ENCODE measurements at places on chromosomes 11 and 22.

DNA sequence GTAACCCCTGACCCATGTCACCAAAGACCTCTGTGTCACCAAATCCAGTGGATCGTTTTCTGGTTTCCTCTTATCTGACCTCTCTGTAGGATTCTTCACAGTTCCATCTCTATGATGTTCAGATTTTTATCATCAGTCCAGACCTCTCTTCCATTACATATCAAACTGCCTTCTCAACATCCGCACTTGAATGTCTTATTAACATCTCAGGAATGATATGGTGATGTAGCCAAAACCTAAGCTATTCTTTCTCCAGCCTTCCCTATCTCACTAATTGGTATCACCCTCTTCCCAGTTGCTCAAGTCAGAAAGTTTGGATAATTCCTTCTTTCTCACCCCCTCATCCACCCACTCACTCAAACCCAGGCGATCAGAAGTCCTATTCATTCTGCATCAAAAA lies 13.4 kb downstream of the APLNR start:
- no peak for DNase-seq

GRCh38 chr22:25176175-25176574 lies 23.5 kb upstream of the CRYBB3 start:
- DNase-seq, result no peak

- no peak for DNase-seq
Observed at GRCh38 chr11:96579656-96580055, 189.8 kb downstream of the JRKL start.

GRCh38 chr22:21446128-21446826 lies 20.9 kb upstream of the TMEM191C start:
- no peak for DNase-seq

- no peak for DNase-seq
Observed at GRCh38 chr11:21343204-21343603, 673.8 kb downstream of the NELL1 start.

GRCh38 chr22:46241396-46242007 lies 8.6 kb downstream of the CDPF1 start:
- DNase-seq, result no peak

GRCh38 chr11:76523147-76523546 lies 78.3 kb downstream of the EMSY start:
- DNase-seq, result no peak

DNA sequence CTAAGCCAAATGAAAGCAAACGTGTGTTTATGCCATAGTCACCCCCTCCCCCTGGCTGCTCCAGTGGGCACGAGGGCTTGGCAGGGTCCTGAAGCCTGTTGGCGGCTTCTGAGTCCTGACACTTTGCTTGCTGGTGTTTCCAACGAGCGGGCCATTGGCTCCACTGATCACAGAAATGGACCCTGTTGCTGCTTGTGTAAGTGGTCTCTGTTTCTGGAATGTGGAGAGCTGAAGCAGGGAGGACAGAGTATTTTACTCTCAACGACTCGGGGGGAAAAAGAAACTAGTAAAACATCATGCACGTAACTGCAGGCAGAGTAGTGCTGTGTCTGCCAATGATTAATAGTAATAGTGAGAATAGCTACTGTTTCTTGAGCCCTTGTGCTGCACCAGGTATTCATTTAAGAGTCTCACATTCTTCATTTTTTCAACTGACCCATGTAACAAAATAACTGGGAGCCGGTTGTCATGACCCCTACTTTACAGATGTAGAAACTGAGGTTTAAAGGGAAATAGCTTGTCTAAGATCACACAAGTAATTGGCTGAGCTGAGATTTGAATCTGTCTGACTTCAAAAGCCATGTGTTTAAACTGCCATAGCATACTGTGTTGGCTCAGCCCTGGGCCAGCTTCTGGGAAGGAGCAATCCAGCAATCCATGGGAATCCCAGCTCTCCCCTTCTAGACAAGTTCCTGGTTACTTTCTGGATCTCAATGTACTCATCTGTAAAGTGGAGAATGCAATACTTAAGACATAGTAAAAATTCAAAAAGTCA lies 526.7 kb downstream of the INSC start:
- peak; percentile 60 for DNase-seq

GRCh38 chr22:20918663-20919218 lies 1.5 kb downstream of the CRKL start:
- DNase-seq, result peak; percentile 17

DNA sequence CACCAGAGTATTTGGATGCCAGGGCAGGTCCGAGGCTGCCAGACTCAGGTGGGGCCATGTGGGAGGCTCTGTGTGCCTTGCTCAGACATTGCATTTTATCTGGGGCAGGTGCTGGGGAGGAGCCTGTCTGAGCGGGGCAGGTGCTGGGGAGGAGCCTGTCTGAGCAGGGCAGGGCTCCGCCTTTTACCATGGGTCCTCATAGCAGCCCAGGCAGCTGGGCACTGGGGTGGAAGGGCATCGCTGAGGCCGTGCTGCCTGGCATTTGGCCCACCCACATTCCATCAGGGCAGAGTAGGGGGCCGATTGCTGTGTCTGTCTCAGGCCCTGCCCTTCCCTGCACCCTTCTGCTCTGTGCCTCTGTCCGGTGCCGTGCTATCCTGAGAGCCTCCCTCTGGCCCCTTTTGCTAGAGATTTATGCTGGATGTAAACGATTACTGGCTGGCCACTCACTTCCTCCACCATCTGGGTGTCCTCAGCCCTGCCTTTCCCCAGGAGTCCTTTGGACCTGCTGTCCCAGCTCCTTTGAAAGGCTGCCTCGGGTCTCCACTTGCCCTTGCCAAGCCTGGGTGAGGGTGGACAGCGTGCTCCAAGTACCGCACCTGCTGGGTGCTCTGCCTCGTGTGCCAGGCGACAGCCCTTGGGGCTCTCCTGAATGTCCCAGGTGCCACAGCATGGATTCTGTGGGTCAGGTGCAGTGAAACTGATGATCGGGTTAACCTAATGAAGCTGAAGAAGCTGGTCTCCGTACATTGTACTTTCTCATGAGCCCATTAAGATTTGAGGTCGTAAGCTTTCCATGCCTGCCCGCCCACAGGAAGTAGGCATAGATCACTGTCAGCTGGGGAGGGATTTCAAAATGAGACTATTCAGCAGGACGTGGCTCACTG lies 281.6 kb downstream of the TBC1D22A start:
- DNase-seq, result peak; percentile 82

DNA sequence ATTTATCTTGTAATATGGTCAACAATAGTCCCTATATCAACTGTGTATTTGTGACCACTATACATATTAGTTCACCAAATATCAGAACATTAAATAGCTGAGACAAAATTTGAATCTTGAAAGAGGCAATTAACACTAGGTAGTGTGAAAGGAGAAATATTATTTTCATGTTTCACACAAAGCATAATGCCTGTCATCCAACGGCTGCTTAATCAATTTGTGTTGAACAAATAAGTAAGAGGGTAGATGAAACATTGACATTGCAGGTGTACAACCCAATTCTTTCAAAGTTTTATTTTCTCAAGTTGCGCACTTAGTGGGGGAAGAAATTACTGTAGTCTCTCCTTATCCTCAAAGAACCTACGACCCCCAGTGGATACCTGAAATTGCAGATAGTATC lies 3.4 kb upstream of the OR8I2 start:
- DNase-seq, result no peak

GRCh38 chr11:22162756-22163155 lies 30.1 kb upstream of the ANO5 start:
- DNase-seq, result no peak

DNA sequence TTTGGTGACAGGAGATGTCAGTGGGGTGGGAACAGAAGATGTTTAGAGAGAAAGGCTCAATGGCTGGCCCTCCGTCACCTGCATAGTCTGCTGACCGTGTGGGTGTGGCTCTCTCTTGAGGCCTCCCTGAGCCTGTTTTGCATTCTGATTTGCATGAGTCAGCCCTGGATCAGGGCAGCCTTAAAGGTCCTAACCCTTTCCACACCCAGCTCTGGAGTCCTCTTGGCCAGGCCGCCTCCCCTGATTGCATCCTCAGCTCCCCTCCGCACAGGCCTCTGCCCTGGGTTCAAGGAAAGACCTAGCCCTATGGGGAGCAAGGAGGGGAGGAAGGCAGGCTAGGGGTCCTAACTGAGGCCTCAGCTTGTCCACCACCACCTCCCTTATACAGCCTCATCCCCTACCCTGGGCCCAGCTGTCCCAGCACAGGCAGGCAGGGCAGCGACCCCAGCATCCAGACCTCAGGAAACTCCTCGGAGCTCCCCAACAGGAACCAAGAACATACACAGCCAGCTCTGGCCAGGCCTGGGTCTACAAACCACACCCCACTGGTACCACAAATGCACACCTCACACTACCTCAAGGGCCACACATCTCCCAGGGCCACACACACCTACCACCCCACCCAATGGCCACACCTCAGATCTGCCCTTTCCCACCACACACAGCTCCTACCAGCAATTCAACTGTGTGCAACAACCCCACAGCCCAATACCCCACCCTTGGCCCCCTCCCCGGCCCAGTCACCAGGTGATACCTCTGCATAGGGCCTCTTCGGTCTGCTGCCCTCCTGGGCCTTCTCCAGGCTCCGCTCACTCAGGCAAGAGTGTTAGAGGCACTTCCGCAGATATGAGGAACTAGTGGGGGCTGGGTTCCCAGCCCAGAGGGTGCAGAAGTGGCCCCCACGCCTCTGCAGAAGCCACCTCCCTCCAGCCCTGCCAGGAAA lies 13.7 kb downstream of the ARAP1 start:
- peak; percentile 40 for DNase-seq

- peak; percentile 17 for DNase-seq
Observed at GRCh38 chr22:46578824-46579561, 41.2 kb upstream of the GRAMD4 start.

DNA sequence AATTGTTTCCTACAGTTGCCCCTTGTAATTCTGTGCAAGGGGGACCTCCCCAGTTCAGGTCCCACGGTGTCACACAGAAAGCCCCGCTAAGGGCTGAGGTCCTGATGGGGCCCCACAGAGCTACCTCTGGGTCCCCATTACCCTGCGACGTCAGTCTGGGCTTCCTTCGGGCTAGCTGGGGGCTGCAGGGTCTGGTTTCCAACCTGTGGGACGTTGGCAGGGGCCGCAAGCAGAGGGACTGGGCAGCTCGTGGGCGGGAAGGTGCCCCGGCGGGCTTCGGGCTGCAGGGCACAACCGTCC lies 698 bp downstream of the SLC37A4 start:
- DNase-seq, result no peak

DNA sequence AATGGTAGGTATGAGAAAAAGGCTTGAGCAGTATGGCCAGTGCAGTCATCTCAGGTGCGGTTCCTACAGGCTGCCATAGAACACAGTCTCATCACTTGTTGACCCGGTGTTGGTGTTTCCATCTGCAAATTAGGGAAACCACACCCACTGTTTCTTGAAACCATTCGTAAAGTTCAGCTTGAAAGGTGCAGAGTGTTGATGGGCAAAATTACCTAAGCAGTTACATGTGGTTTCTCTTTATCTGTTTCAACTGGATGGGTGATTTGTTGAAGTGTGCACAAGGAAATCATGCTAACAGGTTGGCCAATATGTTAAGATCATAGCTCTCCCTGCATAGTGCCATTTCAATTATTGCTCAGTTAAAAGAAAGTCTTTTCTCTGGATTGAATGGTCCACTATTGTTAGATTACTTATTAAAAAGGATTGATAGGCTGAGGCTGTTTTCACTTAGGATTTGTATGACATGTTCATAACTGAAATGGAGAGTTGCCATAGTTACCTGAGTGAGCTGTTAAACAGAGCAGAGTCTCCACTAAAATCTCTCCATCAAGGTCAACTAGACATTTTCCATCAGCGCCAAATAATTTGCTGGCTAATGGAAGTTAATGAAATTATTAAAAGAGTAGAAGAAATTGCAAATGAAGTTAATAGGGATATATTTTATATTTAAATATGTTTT lies 203.1 kb upstream of the MTMR2 start:
- DNase-seq, result no peak

DNA sequence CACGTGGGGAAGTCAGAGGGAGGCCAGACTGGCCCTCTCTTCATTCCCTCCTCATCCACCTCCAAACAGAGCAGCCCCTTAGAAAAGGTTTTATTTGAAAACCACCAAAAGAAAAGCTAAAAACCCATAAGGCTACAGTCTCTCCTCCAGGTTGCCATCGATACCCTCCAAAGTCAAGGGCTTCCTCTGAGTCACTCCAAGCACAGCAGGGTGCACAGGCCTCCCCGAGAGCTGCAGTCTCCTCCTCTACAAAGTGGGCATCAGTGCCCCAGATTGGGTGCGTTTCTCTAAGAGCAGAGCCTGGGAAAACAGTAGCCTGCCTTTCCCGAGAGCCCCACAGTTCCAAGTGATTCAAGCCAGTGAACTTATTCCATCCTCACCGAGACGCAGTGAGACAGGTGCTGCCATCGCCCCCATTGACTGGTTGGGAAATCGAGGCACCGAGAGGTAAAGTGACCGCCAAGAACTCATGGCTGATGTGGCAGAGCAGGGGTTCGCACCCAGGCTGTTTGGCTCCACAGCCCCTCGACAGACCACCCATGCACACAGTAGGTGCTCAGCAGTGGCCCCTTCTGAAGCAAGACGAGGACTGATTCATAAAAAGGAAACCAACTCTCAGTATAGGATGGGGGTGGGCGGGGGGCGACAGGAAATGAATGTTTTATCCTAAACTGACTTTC lies 91.7 kb upstream of the SHISAL1 start:
- DNase-seq, result no peak

- no peak for DNase-seq
Observed at GRCh38 chr22:19843107-19843856, 11.4 kb downstream of the GNB1L start.

DNA sequence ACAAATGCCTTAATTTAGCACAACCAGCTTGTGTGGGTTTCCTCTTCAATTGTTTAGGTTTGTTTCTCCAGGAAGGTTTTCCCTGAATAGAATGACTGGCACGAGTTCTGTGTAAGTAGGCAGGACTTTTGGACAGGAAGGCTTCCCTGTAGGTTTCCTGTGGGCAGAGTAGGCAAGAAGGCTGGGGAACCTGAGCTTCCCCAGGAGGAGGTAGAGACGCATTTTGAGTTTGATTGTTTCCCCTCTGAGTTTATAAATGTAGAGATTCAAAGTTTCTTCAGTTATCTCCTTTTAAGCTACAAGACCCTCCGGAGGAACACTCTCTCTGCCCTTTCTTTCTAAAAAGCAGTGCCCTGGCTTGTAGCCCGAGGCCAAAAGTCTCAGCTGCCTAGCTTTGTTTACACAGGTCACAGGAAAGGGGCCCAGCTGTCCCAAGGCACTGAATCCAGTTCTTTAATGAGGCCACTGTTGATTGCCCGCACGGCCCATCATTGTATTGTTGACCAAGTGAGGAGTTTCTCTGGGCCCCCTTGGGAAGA lies 66.6 kb upstream of the RDX start:
- peak; percentile 53 for DNase-seq

DNA sequence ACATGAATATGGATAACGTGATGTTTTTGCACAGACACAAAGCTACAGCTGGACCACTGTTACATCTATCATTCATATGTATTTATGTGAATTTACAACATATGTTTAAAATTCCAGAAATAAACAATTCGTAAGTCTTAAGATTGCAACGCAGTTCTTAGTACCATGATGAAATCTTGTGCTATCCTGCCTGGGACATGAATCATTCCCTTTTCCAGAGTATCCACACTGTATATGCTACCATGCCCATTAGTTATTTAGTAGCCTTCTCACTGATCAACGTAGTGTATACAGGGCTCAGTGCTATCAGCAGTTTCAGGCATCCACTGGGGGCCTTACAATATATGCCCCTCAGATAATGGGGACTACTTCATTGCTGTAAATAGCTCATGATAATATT lies 4.3 kb downstream of the ATL3 start:
- DNase-seq, result no peak

Measured in kidney tubule cell (primary cell).